ENCODE measurements at places on chromosomes 3 and 15. TPM values are rescaled to one million over a fixed set of nuclear protein-coding genes. Genes with fewer than 3 reads are reported as not detected.

Gene SERINC4
- 0.05 TPM for polyA plus RNA-seq

Gene ISY1
- polyA plus RNA-seq, result 50.7 TPM

Gene COX5A
- 134 TPM for polyA plus RNA-seq

Gene MKRN3
- polyA plus RNA-seq, result 0.40 TPM

Measured in endothelial cell of umbilical vein (primary cell).